ENCODE measurements at places on chromosomes 6 and 20.
A peak's percentile ranks its signal among the peaks of the same experiment; 100 is the strongest.

DNA sequence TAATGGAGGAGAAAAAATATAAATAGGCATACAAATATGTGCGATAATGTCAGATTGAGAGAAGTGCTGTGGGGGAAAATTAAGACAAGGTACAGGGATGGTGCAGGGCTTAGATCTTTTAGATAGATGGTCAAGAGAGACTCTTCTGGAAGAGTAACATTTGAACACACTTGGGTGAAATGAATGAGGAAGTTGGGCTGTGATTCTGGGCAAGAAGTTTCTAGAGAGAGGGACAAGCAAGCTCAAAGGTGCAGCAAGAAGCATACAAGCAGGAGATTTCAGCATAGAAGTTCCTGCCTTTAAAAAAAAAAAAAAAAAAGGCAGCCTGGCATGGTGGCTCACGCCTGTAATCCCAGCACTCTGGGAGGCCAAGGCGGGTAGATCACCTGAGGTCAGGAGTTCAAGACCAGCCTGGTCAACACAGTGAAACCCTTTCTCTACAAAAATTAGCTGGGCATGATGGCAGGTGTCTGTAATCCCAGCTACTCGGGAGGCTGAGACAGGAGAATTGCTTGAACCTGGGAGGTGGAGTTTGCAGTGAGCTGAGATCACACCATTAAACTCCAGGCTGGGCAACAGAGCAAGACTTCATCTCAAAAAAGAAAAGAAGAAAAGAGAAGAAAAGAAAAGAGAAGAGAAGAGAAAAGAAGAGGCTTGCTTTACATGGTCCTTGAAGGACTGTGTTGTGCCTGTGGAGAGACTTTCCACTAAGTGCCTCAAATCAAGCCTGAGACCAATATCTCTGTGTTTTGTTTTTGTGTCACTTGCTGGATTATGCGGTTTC is 9.7 kb upstream of the CD83 start:
- no peak for DNase-seq

- DNase-seq, result no peak
Observed at GRCh38 chr20:55472704-55473103, 532.6 kb downstream of the CBLN4 start.

DNA sequence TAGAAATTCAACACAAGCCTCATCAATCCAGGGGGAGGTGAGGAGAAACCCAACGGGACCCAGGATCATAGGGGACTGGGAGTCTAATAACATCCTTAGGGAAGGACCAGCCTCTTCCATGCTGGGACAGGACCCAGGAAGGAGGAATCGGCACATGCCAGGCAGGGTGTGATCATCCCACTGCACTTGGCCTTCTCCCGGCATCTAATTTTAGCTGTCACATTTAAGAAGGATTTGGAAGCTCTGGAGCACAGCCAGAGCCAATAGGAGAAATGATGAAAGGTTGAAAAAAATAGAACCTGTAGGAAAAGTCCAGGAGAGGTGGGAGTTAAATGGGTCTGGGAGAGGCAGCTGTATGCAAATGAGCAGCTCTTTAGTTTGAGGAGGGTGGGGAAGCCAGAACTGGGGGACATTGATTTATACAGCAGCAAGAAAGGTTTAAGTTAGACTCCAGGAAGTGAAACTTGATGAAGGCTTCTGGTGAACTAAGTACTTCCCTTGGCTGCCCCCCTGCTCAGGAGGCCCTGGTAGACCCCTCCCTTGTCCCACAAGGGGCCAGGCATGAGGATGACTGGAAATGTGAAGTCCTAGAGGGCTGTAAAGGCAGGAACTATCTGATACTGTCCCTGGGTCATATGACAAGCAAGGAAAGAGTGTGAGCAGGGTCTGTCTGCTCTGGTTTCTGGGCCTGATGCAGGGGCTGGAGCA is 260.3 kb downstream of the LRFN2 start:
- DNase-seq, result no peak

- no peak for DNase-seq
Observed at GRCh38 chr6:37106982-37107491, 62.9 kb upstream of the PIM1 start.

DNA sequence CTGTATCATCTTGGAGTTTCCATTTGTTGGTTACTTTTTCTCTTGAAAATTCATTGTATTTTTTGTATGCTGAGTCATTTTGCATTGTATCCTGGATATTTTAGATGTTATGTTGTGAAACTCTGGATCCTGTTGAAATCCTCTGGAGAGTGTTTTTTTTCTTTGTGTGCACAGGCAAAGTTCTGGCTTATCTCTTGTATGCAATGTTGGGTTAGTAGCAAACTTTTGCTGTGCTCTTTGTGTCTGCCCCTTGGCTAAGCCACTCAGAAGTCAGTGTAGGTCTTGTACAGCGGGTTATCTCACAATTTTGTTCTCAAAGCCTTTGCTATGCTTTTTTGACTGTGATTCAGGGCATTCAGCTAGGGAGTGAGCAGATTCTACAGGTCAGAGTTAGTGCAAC is 29.1 kb upstream of the LMBRD1 start:
- DNase-seq, result peak; percentile 15

GRCh38 chr6:36955671-36956445 is 1.3 kb downstream of the PI16 start:
- DNase-seq, result no peak

GRCh38 chr6:48765352-48765961 is 654.5 kb upstream of the PTCHD4 start:
- DNase-seq, result peak; percentile 84

DNA sequence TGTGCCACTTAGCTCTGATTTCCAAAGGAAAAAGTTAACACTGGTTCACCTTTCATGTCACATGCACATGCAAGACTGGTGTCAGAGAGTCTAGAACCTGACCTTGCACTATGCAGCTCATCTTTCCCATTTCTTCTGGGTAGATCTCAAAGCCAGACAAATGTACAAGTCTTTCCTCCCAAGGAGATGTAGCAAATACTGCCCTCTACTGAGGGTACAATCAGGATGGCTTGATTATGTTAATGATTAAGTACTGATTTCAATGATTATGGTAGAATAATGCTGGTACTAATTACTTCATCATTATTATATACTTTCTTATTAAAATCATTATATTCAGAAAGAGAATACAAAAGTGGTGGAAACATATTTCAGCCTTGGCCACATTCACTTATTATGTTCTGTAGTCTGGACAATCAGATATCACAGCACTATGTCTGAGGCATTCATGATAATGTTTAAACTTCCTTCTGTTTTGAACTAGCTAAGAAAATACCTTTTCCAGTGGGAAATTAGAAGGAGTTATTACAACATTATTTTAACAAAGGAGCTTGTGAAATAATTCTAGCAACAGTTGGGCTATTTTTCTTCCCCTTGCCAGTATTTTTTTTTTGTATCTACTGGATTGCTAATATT is 68.5 kb upstream of the FOXO3 start:
- peak; percentile 54 for DNase-seq

GRCh38 chr6:142300758-142301650 is 803 bp upstream of the ADGRG6 start:
- DNase-seq, result peak; percentile 55

DNA sequence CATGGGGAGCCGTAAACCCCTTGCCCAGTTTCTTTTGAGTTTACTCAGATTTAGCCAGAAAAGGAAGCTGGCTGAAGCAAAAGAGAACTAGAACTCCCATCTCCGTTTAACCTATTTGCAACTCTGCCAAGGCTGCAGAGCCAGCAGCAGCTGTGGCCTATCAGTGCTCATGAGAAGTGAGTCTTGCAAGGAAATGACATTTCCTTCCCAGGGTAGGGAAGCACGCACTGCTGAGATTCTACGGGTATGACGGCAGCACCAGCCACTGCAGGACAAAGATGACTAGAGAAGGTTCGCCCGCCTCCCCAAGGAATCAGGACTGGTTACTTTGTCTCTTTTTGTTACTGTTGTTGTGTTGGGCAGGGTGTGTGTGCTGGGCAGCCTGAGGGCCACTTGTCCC is 47.6 kb downstream of the PPP1R3G start:
- peak; percentile 80 for DNase-seq

DNA sequence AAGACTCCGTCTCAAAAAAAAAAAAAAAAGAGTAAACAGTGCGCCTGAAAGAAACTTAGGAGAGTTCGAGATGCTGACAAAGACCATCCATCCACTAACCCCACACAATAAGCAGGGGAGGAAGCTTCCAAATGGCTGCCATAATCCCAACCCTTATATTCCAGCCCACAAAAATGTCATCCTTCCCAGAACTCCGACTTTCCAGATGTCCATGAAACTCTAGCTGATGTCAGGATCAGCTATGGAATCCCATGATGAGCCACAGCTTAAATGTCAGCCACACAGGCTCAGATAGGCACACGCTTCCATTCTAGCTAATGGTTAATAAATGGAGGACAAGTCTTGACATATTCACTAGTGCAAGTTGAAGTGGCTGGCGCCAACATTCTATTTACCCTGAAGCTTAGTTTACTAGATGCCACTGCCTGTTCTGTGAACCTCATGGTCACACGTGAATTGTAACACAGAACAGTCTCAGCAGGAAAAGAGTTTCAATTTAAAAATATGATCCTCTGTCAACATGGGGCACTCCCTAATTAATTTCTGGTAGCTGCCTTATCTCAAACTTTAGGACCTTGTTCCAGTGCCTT is 75.5 kb downstream of the FOXF2 start:
- DNase-seq, result no peak

GRCh38 chr20:40506537-40506939 is 182.5 kb downstream of the MAFB start:
- DNase-seq, result peak; percentile 97

- peak; percentile 75 for DNase-seq
Observed at GRCh38 chr6:53959717-53960116, 151.5 kb upstream of the MLIP start.

GRCh38 chr20:57544838-57545564 is 15.9 kb upstream of the PCK1 start:
- no peak for DNase-seq

GRCh38 chr20:4800676-4801449 is 79.2 kb downstream of the PRND start:
- no peak for DNase-seq

DNA sequence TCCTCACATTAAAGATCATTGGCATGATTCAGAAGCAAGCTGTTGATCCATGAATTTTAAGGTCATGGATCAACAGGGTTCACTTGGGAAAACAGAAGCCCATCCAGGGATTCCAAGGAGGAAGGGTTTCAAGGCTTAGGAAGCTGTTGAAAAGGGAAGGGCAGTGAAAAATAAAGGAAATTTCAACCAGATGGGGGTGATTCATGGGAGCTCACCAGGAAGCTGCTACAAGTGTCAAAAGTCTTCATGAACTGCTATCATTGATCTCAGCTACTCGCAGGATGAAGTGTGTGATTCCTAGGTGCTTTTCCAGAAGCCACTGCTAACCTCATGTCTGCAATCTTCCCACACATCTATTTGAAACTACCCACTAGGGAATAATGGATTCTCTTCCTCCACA is 26.2 kb downstream of the ADTRP start:
- no peak for DNase-seq

DNA sequence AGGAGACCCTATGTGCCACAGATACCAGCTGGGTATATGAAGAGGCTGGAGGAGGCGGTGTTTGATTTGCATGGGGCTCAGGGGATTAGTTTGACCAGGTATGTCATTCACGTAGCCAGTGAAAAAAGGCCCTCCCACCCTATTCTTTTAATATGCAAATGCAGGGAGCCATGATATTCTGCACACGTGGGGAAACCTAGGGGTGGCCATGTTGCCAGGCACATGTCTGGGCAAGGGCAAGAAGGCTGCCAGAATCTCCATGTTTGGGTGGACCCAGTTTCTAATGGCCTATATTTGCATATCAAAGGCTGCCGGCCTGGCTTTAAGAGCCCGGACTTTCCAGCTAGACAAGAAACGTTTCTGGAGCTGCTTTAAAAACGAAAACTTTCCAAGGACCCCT is 60.4 kb downstream of the SOX4 start:
- DNase-seq, result no peak

DNA sequence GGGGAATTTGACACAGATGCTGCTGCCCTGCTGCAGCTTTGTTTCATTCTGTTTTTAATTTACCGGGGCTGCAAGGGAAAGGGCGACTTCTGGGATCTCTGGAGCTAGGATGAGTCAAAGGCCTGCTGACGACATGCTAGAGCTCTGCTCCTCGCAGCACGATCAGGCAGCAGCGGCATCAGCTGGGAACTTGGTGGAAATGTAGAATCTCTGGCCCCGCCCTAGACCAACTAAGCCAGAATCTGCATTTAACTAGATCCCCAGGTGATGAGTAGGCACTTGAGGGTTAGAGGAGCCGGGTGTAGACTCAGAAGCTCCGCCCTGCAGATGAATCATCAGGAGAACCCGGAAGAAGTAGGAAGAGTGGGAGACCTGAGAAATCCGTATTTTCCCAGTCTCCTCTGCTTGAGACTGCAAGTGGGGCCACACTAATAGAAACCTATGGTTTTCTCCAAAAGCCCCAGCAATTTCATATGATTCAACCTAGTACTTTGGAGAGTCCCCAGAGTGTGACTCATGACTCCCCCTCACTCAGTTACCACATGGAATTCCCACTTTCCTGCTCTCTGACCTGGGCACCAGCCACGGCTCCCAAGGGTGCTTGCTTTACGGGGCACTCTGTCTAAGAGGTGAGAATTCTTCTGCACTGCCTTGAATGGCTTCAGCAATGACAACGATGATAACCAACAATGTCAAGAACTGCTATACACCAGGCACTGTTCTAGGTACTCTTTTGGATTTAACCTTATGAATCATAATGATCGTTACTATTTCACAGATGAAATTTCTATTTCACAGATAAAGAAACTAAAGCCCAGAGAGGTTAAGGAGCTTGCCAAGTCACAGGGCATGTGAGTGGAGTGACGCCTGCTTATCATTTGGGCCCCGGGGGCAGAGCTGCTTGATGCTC is 18.1 kb downstream of the TUBB2B start:
- peak; percentile 99 for DNase-seq

DNA sequence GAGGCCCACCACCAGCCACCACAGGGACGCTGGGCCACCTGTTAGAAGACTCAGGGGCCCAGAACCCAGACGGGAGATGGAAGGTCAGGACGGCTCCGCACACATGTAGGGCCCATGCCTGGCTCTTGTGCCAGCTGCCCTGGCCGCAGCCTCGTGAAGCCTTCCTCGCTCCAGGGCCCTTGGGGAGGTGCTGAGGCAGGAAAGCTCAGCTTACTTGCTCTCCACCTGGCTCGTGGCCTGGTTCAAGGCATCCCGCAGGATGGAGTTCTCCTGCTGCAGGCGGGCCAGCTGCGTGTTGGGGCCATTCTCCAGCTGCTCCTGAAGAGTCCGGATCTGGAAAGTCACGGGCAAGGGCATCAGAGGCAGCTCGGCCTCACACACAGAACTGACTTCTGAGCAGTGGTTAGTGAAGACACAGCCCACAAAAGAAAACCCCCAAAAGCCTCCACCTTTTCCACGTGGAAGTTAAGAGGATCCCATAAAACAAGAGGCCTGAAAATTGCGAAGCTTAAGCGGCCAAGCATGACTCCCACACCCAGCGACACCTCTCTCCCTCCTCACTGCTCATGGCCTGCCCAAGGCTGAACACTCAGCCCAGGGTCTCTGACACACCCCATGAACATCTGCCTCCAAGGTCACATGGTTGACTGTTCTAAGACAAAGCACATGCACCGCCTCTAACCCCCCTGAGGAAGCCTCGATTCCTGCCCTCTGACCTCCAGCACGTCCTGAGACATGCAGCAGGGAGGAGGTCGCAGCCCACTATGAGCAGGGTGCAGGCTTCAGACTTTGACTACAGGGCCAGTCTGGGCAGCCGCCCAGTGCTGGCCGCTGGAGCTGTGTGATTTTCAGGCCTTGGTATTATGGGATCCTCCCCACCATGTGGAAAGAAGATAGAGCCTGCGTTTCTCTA is 46.5 kb downstream of the RRBP1 start:
- no peak for DNase-seq

All from fibroblast of lung (primary cell).